ENCODE measurements at places on chromosomes 3 and 15.
A peak's percentile ranks its signal among the peaks of the same experiment; 100 is the strongest.

DNA sequence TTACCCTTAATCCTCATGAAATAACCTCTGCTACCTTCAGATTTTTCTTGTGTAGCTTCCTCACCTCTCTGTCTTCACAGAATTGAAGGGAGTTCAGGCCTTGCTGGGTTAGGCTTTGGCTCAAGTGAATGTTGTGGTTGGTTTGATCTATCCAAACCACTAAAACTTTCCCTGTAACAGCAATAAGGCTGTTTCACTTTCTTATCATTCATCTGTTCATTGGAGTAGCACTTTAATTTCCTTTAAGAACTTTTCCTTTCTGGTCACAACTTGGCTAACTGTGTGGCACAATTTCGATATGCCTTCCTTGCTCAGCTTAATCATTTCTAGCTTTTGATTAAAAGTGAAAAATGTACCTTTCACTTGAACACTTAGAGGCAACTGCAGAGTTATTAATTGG, 129.8 kb downstream of the NR1I2 start:
- no peak for DNase-seq

DNA sequence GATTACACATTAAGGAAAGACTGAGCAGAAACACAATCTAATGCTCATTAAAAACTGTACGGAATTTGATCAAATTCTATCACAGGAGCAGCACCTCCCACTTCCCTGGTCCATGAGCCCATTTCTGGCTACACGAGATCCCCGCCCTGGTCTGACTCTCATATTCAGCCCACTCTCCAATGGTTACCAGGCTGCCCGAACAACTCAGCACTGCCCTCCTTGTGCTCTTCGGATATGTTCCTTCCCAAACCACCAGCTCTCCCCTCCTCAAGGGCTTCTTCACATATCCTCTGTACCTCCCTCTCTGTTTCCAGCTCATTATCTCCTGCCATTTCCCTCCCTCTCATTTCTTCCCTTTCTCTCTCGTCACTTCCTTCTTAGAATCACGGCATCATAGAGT, 180.5 kb downstream of the RSL24D1 start:
- DNase-seq: no peak

DNA sequence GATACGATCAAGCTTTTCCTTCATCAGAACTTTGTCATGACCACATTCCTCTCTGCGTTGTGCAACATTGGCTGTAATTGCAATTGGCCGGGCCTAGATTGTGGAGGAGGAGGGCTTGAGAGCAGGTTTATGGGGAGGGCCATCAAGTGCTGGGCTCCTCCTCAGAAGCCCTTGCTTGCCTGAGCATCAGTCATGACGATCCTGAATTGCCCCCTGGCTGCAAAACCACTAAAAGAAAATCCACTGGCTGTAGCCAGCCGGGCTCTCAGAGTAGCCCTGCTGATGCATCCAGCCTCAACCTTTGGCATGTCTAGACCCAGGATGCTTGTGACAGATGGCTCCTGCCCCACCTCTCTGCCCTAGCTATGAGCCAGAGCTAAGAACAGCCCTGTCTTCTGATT, 13.4 kb upstream of the TRH start:
- no peak for DNase-seq

GRCh38 chr3:176714034-176714433, 483.2 kb downstream of the TBL1XR1 start:
- DNase-seq: no peak

DNA sequence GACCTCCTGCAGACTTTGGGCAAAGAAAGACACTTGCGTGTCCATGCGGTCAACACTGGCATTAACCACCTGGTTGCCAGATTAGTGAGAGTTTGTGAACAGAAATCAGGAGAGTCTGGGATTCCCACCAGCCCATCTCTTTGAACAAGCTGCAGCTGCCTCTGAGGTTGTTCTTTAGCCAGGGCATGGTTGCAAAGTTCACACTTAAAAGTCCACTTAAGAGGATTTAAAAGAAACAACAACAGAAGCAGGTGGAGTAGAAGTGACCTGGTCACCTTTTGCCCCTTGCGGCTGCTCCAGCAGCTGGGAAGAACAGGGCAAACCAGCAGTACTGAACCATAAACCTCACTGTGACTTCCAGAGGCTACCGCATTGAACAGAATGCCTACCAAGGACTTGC, 97.3 kb downstream of the FOXB1 start:
- DNase-seq: no peak

- no peak for DNase-seq
Observed at GRCh38 chr3:115876876-115877614, 253.7 kb downstream of the GAP43 start.

DNA sequence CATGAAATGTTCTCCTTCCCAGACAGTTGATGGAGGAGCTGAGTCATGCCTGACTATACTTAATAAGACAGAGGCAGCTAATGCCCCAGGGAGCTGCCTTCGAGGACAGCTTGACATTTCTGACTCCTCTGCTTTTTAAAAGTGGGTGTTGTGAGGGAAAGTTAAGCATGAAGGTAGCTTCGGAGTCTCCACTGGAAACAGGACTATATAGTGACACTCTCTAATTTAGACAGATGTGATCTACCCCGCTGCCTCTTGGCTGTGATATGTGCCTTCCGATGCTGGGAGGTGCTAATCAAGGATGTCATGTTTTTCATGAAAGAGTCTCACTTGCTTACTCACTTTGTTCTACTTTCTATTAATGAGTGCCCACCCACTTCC, 72.7 kb downstream of the IL1RAP start:
- DNase-seq: peak; percentile 12

DNA sequence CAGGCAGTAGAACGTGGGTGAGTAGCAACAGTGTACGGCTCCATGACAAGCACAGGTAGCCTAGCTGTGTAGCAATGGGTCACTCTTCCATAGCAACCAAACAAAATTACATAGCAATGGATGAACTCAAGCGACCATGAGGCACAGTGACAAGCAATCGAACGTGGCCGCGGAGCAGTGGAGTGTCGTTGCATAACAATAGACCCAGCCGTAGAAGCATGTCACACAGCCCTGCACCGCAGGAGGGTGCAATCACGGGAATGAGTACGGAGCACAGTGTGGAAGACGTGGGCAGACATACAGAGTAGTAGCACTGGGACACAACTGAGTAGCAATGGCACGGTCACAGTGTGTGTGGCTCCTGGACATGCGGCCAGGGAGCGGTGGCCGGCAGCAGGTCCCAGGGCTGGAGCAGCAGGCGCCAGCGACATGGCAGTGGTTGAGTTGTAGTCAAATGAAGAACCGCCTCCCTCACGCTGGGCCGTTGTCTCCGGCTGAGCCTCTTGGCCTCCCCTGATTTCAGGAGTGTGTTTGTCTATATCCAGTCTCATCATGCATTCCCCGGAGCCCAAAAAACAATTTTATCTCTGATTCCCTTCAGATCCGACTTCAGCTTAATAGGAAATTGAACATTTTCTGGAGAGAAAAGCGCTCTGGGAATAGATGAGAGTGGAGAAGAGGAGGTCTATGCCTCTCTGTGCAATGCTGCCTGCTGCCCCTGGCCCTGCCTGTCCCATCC, 64.1 kb downstream of the CCDC33 start:
- no peak for DNase-seq

DNA sequence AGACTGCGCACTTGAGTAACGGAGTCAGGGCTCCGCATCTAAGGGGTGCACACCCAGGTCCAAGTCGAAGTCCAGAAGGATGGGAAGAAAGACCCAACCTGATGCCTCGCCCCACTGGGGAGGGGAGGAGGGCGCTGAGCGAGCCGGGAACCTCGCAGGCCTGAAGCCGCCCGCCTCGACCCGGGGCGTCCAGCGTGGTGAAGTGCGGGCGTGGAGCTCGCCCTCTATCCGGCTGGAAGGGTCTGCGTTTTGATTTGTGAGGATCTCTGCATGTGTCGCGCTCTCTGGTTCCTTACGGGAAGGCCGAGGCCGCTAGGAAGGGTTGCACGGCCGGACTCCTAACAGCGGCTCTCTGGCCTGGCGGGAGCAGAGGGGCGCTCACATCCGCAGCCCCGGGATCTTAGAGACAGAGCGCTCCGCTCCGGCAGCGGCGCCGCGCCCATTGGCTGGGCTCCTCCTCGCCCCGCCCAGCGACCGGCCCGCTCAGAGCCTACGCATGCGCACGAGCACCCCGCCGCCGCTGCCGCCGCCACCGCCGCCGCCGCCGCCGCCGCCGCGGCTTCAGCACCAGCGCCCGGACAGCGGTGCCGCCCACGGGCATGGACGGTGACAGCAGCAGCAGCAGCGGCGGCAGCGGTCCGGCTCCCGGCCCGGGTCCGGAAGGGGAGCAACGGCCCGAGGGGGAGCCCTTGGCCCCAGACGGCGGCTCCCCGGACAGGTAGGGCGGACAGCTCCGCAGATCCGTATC, at the start of gene DISP2:
Gene DISP2 (plus strand): TSS at position 497 of the 748 bp plus-strand sequence. CDS start 103 bp downstream, at position 600.
- DNase-seq: peak; percentile 84

GRCh38 chr15:65028921-65029735, at the start of gene MTFMT:
Gene MTFMT, minus strand, starts transcription at chr15:65029639. Its CDS starts 26 bp downstream, at chr15:65029613.
- DNase-seq: peak; percentile 94

- DNase-seq: no peak
Observed at GRCh38 chr15:74383286-74383685, 15.8 kb upstream of the CYP11A1 start.

DNA sequence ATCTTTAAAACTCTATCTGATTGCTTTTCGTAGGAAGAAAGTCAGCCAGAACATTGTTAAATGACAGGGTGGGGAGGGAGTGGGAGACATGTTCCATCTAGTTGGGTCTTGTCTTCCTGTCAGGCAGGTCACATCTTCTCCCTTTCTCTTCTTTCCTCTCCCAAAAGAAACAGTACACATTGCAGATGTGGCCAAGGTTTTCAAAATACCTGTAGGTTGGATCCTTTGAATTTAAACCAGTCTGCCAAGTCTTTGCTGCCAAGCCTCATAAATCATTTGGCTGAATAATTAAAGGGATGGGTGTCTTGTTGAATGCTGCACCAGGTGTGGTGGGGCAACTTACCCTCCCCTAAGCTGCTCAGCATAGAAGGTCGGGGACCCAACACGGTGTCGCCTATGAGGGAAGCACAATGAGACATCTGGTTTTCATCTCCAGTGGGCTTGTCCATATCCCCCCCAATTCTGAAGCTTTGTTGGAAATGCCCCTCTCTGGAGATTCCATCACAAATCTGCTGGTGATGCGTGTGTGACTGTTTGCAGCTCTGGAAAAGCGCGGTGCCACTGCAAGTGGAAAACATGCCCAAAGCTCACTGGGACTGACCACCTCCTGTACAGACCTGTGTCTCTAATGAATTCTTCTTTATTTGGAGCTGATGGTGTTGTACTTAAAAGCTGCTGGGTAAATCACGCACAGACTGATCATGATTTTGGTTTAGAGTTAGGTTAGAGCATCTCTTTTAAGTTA, 112.6 kb downstream of the FILIP1L start:
- no peak for DNase-seq

DNA sequence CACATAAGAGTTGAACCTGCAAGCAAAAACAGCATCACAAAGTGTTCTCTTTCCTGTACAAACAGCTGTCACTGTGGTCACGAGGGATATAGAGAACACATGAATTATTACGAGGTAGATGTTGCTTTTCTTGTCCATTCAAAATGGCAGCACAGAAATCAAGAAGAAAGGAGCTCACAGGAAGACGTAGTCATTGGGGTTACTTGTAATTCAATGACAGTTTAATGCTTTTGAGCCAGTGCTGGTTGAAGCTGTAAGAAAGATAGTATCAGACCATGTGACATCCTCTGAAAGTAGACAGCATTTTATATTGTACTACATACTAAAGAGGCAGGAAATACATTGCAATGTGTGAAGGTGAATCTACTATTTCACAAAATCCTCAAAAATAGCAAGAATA, 140.4 kb downstream of the ABI3BP start:
- no peak for DNase-seq

DNA sequence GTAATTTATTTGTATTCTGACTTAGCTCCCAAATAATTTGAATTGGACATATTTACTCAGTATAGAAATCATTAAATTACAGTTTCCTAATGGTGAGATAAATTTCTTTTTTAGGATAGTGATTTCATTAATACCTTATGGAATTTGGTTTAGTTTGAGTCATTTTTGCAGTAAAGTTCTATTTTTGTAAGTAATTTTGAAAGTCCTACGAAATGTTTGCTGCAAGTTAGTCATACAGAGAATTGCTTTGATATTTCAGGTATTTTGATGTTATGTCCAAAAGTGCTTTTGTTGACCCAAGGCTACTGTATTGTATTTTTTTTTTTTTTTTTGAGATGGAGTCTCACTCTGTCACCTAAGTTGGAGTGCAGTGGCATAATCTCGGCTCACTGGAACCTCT, 41.7 kb downstream of the TCF12 start:
- DNase-seq: no peak

DNA sequence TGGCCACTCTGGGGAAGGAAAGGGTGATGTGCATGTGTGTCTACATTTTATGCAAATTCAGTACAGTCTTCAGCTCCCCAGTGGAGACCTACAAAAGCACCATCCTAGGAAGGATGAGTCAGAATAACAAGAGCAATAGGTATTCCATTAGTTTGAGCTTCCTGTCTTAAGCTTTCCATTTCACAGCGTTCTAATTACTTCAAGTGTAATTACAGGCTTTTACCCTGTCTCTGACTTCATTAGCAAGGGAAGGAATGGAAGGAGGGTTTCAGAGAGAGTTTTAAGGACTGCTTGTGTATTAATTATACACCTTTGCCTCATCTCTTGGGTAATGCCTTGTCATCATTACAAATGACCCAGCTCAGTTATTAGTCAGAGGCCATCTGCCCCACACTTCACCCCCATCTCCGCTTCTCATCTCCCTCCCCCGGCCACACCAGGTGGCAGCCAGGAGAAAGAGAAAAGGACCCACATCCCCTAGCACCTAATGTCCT, 202.8 kb upstream of the MRPL3 start:
- no peak for DNase-seq

DNA sequence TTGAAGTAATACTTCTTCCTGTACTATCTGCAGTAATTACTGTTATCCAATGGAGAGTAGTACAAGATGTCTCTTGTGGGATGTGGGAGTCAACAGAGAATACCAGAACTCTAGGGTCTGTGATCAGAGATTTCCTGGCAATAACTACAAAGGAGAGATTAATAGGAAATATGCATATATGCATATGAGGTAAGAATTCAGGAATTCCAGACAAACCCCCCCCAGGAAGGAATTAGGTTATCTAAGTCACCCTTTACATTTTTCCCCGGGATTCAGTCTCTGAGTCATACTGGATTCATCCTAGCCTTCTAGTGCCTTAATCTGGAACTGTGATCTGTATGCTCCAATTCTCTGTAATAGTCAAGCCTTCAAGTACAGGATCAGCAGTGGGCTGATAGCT, 49.4 kb downstream of the GTF2E1 start:
- DNase-seq: no peak

DNA sequence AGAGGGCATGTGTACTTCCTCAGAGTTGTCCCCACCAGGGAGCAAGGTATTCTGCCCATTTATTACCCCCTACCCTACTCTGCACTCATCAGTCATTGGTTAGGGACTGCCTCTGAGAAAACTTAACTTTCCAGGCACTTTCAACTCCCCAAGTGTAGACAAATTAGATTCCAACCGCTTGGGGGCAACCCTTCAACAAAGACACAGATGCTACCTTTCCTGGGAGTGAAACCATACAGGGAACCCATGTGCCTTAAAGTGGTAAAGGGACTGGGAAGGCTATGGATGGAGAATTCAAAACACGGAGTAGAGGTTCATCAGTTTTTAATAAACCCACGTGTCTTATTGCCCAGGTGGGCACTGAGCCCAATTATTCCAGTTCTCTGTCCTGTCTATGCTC, 19.4 kb upstream of the UBE2E2 start:
- no peak for DNase-seq

GRCh38 chr3:140863580-140864009, 78.0 kb upstream of the SLC25A36 start:
- peak; percentile 9 for DNase-seq
